DND-41 (cell line): ENCODE measurements at places on chromosomes 2 and 18.

DNA sequence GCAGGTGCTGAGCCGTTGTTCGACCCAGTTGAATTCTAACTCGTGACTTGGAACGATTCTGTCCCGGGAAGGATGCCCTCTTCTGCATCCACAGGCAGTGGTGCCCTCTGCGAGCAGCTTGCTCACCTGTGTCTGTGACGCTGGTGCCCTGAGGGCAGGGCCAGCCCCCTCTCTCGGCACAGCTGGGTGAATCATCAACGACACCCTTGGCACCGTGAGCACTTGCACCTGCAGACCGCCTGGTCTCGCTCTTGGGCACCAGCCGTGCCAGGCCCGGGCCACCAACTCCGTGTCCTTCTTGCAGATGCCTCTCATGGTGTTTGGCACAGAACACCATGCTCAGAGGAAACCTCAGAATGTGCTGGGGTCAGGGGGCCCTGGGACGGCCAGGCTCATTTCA is 75.0 kb downstream of the SLC66A2 start:
- no peak for DNase-seq

DNA sequence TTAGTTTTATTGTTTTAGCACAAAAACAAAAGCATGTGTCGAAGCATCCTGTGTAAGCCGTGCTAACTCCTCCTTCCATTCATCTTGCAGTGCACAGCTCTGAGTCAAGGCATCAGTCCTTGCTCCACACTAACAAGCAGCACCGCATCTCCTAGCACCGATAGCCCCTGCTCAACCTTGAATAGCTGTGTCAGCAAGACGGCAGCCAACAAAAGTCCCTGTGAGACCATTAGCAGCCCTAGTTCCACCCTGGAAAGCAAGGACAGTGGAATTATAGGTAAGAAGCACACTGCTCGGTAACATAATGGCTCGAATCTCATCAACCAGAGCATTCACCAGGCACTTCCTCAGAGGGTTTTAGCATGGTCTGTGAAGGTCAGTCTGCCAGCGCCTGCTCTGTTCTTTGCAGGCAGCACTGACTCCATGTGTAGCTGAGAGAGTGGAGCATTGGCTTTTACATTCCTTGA is 136.2 kb downstream of the WDSUB1 start:
- no peak for DNase-seq

- DNase-seq: no peak
Observed at GRCh38 chr18:59488899-59489298, 129.8 kb upstream of the LMAN1 start.

DNA sequence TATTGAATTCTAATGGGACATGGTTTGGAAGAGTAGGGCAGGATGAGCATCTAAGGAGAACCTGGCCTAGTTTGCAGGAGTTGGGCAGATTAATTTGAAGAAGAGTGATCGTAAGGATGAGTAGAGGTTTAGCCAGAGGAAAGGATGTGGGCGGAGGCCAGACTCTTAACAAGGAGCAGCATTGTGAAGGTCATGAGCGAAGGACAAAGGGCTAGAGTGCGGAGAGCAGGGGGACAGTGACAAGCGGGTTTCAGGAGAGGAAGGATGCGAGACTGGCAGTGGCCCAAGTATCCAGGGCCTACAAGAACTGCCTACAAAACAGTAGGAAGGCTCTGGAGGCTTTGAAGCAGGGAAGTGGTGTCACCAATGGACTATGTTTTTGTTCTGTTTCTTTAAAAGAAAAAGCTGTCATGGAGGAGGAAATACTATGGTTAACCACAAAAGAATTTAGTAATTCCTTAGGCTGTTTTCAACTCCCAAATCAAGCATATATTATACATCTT is 20.1 kb downstream of the SLC66A3 start:
- peak; percentile 30 for DNase-seq

GRCh38 chr2:96103187-96103601 is 13.2 kb downstream of the ADRA2B start:
- DNase-seq: no peak

GRCh38 chr18:57023275-57023882 is 123.5 kb upstream of the BOD1L2 start:
- DNase-seq: no peak

DNA sequence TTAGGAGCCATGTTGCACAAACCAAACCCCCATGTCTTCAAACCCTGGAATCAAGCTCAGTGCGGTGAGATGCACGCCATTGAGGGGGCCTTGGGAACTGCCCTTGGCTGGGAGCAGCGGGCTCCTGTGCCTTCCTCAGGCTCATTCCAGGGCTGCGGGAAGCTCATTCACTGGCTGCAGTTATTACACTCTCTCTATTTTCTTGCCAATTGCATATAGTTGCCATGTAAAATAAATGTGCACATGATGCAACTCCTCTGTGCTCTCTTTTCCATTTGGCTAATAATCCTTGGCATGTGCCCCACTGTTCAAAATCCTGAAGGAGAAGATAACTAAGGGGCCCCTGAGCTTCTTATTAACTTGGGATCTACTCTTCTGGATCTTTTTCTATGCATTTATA is 74.7 kb downstream of the KCTD1 start:
- no peak for DNase-seq

DNA sequence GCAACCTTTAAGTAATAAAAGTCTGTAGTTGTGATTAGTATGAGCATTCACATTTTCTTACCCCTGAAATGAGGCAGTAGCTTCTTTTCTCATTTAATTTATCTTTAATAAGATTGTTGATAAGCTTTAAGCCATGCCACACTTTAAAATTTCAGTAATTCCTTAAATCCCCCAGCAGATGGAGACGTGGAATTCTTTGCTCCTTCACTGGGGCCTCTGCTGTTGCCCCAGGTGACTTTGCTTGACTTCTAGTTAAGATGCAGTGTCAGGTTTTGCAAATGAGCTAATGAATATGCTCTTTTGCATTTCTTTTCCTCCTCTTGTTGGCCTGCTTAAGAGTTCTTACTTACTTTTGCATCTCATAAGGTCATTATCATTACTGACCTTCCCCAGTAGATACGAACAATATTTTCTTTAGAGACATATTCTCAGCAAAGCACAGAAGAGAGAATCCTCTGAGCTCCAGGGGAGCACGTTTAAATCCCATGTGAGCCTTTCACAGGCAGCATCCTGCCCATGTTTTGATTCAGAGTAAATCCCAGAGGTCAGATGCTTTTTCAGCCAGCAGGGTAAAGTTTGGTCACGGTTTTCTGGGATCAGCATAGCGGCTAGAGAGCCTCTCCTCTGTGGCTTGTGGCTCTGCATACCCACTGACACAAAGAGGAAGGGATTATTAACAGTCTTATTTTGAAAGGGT is 222.9 kb downstream of the PTPRM start:
- no peak for DNase-seq

GRCh38 chr18:55444536-55444935 is 143.5 kb downstream of the TCF4 start:
- no peak for DNase-seq

DNA sequence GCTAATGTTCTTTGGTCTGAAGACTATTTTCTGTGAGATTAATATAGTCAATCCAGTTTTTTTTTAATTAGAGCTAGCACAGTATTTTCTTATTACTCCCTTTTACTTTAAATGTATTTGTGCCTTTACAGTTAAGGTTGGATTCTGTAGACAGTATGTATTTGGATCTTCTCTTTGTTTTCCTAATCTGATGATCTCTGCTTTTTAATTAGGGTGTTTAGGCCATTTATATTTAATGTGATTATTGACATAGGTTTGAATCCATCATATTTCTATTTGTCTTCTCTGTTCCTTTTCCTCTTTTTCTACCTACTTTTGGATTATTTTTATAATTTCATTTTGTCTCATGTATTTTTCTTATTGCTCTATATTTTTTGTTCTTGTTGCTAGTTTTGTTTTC is 437.7 kb downstream of the CPS1 start:
- no peak for DNase-seq

- DNase-seq: peak; percentile 20
Observed at GRCh38 chr2:121748202-121748601, 7.2 kb upstream of the TSN start.

DNA sequence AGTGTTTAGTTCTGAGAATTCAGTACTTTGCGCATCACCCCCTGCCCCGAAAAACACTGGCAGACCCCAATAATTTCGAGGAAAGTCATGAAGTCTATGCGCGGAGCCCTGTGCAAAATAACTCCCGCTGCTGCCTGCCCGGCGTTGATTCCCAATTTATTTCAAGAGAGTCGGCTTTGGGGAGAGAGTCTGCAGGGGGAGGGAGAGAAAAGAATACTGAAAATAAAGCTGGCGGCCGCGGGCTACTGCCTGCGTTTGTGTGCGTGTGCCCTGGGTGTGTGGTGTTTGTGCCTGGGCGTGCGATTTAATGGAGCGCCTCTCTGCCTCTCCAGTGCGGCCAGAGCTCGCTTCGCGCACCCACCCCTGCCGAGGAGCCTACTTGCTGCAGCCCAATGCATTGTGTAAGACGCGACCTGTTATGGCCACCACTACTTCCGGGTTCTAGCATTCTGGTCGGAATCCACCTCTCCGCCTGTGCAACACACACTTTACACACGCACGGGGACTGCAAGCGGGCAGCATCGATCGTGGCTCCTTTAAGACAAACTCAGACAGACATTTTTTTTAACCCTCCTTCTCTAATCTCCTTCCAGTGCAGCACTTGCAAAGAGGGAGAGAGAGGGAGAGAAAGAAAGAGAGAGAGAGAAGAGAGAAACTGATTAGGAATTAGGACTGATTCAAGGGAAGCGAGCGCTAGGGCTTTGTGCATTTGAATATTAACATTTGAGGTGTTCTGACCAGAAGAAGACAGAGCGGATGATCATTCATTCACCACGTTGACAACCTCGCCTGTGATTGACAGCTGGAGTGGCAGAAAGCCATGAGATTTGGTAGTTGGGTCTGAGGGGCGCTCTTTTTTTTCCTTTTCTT is at the start of gene MEIS1:
Gene MEIS1, plus strand, starts transcription at position 447 of the 870 bp plus-strand sequence. CDS start 732 bp downstream, outside the sequence.
- no peak for DNase-seq

DNA sequence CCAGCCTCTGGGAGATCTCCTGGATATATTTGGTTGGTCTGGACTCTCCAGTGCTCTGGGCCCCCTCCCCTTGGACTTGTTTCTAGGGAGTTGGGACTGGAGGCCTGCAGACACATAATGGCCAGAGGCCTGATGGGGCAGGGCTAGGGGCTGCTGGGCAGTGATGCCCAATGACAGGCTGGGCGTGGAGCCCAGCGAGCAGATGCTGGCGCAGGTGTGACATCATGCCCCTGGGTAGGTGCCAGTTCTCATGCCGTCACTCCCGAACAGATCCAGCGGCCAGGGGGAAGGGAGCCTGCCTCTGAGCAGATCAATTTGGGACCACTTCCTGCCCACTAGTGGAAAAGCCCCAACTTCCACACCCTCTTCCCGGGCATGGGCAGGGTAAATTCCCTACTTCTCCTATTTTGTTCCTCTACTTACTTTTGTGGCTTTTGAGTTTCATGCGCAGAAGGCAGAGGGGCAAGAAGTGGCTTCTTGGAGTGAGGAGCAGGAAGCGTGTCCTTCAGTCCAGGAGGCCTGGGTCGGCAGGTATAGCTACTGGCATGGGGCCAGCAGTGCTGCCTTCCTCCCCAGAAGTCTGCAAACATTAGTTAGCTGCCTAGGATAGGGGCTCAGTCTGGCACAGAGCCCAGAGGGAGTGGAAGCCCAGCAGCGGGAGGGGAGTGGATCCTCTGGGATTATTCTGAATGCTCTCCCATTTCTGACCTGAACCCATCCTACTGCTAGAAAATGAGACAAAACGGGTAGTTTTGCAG is 6.1 kb downstream of the MPV17 start:
- no peak for DNase-seq

DNA sequence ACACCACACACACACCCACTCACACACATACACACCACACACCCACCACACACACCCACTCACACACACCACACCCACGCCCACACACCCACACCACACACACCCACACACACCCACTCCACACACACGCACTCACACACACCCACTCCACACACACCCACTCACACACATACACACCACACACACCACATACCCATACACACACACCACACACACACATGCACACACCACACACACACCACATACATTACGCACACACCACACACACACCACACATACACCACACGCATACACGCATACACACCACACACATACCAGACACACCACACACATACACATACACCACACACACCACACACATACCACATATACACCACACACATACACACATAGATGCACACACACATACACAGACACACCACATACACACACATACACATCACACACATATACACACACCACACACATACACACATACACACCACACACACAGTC is 37.9 kb downstream of the MCFD2 start:
- DNase-seq: no peak

GRCh38 chr2:1671916-1672315 is 72.4 kb downstream of the PXDN start:
- DNase-seq: no peak

DNA sequence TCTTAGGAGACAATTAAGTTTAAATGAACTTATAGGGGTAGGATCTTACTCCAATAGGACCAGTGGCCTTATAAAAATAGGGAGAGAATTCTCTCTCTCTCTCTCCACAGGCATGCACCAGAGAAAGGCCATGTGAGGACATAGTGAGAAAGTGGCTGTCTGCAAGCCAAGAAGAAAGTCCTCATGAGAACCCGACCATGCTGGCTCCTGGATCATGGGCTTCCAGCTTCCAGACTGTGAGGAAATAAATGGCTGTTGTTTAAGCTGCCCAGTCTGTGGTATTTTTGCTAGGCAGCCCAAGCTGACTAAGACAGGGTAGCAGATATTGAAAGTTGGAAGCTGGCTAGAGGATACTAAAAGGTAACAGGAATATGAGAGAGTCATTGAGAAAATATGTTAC is 454.0 kb downstream of the NBAS start:
- DNase-seq: no peak

- no peak for DNase-seq
Observed at GRCh38 chr18:51821610-51822009, 518.4 kb upstream of the DCC start.

GRCh38 chr2:233353769-233354499 is at the start of gene DGKD:
Gene DGKD (plus strand): TSS chr2:233354494. CDS start chr2:233354519, 25 bp downstream.
- peak; percentile 67 for DNase-seq

DNA sequence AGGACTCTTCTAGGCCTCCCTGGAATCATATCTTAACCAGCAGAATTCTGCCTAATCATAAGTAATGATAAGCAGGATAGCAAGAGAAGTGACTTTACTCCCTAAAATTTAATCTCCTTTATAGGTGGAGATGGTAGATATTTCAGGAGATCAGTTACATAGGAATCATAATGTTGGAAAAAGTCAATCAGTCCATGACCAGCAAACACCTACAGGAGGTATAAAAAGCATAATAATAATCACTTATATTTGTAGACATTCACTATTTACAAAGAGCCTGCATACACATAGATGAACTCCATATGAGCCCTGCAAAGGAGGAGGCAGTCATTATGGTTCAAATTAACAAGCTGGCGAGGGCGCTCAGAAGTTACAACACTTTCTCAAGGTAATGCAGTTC is 2.5 kb downstream of the GALNT5 start:
- no peak for DNase-seq

GRCh38 chr2:226902041-226902966 is 66.5 kb downstream of the RHBDD1 start:
- DNase-seq: no peak
